ENCODE measurements at places on chromosomes 16 and 17. TPM values are rescaled to one million over a fixed set of nuclear protein-coding genes. Genes with fewer than 3 reads are reported as not detected.

Gene CALB2
- 0.50 TPM for total RNA-seq

Gene MPP3
- total RNA-seq = 16.2 TPM

Gene CBFA2T3
- not detected for total RNA-seq

Gene APOH
- total RNA-seq = not detected

Gene COQ7
- total RNA-seq = 25.7 TPM

Gene HID1
- total RNA-seq = 0.75 TPM

Gene LITAFD
- not detected for total RNA-seq

Gene SLC12A3
- not detected for total RNA-seq

Gene SLC47A1
- 1.5 TPM for total RNA-seq

Gene ANKFN1
- not detected for total RNA-seq

Gene FNDC8
- total RNA-seq = not detected

Gene PRCD
- 2.4 TPM for total RNA-seq
